ENCODE measurements at places on chromosomes 2 and 18. TPM values are rescaled to one million over a fixed set of nuclear protein-coding genes. Genes with fewer than 3 reads are reported as not detected.
A peak's percentile ranks its signal among the peaks of the same experiment; 100 is the strongest.

Gene STARD6
- polyA plus RNA-seq, result 0.44 TPM

Gene AQP12B
- 0.44 TPM for polyA plus RNA-seq

Gene TSPYL6
- 0.14 TPM for polyA plus RNA-seq

Gene GALR1
- 1.4 TPM for polyA plus RNA-seq

Gene OXER1
- polyA plus RNA-seq, result 2.7 TPM

Gene LCT
- 0.08 TPM for polyA plus RNA-seq

DNA sequence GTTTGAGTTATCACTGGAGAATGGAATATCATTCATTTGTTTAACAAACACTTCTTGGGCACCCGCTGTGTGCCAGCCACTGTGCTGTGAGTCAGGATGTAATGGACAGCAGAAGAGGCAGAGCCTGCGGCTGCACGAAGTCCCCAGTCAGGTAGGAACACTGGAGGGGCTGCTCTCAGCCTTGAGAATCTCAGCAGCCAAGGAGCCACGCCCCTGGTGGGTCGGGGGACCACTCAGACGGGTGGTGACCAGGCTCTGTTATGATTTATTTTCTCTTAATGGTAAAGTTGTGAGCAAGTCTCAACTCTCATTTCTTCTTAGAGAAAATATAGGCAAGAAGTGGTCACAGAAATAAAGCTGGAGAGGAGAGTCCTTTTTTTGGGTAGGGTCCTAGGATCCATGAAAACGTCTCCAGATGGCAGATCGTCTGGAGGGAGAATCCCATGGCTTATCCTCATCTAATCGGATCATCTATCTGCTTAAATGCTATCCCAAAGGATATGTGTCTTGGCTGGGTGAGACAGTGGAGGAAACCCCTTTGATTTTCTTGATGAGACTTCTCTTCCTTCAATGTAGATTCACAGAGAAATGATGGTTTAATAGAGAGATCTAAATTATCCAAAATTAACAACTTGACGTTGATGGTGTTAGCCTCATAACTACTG lies 129.1 kb upstream of the LGALSL start:
- DNase-seq, result no peak

- peak; percentile 83 for DNase-seq
Measured at GRCh38 chr2:55156326-55156725, 75.8 kb downstream of the CLHC1 start.

DNA sequence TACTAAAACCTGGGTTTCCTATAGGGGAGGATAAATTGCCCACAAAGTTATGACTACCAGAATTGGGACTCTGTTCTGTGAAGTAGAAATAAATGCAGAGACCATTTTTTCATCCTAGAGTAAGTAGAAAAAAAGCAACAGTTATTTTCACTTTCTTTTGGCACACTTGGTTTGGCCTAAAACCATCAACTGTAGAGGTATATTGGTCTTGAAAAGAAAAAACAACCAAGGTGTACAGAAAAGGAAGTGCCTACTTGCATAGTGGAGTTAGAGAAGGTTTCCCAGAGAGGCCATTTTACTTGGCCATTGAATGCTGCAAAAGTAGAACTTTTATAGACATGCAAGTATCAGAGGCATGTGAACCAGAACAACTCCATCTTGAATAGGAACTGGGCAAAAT lies 89.4 kb upstream of the TACR1 start:
- DNase-seq, result no peak

GRCh38 chr18:9825571-9826073 lies 60.2 kb upstream of the TXNDC2 start:
- DNase-seq, result no peak

DNA sequence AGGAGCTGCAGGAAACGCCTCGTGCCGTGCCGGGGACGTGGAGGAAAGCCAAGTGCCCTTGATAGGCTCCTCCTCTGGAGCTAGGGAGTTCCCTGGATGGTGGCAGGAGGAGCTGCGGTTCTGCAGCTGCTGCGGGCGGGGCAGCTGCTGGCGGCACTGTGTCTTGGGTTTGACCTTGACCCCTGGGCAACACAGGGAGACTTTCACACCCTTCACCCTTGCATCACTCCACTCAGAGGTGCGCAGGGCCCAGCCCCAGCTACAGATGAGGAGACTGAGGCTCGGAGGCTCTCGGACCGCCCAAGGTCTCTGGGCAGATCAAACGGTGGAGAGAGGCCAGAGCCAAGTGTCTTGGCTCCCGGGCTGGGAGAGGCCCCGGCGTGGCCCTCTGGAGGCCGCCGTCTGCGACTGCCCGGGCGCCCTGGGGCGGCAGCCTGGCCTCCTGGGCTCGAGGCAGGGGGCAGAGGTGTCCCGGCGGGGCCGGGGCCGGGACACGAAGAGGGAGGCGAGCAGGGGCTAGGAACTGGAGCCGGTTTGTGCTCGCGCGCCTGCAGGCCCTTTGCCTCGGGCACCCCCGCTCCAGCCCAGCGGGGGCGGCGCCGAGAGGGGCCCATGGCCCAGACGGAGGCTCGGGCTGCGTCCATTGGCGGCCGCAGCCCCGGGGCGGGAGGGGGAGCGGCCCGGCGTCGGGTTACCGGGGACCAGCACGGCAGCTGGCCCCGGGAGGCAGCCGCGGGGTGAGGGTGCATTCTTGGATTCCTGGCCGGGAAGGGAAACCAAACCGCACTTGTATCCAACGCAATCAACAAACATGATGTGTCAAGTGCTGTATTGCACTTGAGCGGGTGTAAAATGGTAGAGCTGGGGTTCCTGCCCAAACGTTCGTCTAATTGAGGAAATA lies 129.6 kb upstream of the SLC1A4 start:
- peak; percentile 70 for DNase-seq

DNA sequence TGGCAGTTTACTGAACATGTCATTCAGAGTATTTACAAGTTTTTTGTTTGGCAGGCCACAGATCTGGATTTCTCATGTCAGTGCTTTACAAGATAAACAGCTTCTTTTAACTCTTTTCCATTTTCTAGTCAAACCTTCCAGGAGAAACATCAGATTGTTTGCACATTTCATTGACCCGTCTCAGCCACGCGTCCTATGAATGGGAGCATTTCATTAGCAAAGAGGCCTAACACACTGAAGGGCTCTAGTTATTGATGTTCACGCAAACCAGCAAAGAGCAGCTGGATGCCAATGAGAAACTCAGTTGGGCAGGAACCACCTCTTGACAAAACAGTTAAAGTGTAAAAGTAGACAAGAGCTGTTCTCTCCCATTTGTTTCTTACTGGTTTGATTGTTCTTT lies 29.2 kb upstream of the MFF start:
- no peak for DNase-seq

- no peak for DNase-seq
Measured at GRCh38 chr2:112692495-112692911, 28.3 kb upstream of the NT5DC4 start.

- no peak for DNase-seq
Measured at GRCh38 chr18:78540636-78541529, 438.7 kb upstream of the SALL3 start.

GRCh38 chr2:64713686-64714085 lies 60.0 kb upstream of the SERTAD2 start:
- no peak for DNase-seq

DNA sequence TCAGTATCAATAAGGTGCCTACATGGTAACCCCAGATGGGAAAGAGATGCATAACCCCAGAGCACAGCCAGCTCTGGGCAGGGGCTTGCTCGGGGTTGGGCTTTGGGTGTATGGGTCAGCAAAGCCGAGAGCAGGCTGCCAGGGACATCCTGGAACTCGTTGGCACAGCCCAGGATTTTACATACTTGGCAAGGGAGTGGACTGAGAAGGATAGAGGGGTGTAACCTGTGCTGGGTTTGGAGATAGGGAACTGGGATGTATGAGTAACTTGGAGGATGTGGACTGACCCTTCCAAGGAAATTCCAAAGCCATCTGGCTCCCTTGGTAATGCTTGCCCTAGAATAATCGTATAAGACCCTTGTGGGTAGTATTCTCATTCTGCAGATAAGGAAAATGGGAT lies 44.2 kb downstream of the GPR39 start:
- no peak for DNase-seq

GRCh38 chr2:178115271-178115670 lies 3.0 kb downstream of the RBM45 start:
- no peak for DNase-seq

DNA sequence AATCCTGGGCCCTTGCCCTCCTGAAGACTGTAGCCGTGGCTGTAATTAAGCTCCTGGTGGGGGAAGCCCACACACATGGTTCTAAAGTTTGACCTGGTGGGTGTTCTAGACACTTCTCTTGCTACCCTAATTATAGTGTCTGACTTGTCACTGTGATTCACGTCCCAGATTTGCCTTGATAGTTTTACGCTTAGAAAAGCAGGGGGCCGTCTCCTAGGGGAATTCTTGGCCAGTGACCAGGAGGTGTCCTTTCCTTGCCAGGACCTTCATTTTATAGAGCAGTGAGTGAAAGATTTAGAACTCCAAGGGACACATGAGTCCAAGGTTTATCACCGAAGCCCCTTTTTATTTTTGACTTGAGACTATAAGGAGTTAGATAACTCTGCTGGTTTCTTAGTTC lies 9.0 kb downstream of the TMEM214 start:
- no peak for DNase-seq

GRCh38 chr2:17813010-17813741 lies 3.1 kb upstream of the MSGN1 start:
- no peak for DNase-seq

DNA sequence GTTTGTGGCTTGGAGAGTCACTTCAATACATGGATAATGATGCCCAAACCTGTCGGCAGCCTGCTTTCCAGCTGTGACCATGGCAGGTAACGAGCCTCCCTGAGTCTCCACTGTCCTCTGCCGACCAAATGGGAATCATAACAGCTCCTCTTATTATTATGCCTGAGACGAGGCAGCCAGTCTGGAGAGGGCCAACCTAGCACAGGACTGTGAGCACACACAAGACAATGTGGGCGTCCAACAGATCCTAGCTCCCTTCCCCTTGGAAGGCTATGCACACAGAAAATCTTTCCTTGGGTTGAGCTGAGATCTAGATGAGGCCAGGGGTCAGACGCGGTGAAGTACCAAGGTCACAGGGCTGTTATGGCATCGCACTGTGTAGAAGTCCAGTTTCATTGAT lies 890 bp upstream of the SLC4A3 start:
- DNase-seq, result no peak

- DNase-seq, result no peak
Measured at GRCh38 chr2:45406621-45407020, 204.4 kb downstream of the SRBD1 start.

GRCh38 chr2:121723316-121723715 lies 13.4 kb downstream of the NIFK start:
- DNase-seq, result no peak

Measured in spinal cord (tissue), 10 donors.